ENCODE measurements at places on chromosomes 4 and X.

- no peak for DNase-seq
These were observed 100.1 kb downstream of the EIF4E start for GRCh38 chr4:98828801-98829200.

- DNase-seq: no peak
These were observed 52.1 kb downstream of the PSAPL1 start for GRCh38 chr4:7382634-7383014.

- DNase-seq: no peak
These were observed 109.2 kb upstream of the HS3ST1 start for GRCh38 chr4:11537846-11538245.

GRCh38 chrX:9130031-9130430, 96.1 kb upstream of the FAM9B start:
- no peak for DNase-seq

DNA sequence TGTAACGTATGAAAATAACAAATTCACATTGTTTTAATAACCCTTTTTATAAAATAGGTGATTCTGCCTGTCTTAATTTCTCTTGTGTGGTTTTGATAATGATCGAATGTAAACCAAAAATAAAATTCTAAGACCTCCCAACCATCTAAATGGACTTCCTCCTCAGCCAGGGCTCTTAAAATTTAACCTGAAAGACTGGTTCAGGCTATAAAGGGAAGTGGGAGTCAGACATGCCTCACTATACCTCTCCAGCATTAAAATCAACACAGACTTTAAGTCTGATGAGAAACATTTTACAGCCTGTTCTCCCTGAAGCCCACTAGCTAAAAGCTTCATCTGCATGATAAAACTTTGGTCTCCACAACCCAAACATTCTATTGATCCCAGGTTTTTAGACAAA, 97.6 kb upstream of the STIM2 start:
- no peak for DNase-seq

GRCh38 chrX:2316534-2316933, 184.2 kb downstream of the DHRSX start:
- DNase-seq: no peak

- peak; percentile 33 for DNase-seq
These were observed 87.8 kb downstream of the SH3KBP1 start for GRCh38 chrX:19799319-19800182.

GRCh38 chrX:39096599-39096998, 295.3 kb downstream of the MID1IP1 start:
- no peak for DNase-seq

DNA sequence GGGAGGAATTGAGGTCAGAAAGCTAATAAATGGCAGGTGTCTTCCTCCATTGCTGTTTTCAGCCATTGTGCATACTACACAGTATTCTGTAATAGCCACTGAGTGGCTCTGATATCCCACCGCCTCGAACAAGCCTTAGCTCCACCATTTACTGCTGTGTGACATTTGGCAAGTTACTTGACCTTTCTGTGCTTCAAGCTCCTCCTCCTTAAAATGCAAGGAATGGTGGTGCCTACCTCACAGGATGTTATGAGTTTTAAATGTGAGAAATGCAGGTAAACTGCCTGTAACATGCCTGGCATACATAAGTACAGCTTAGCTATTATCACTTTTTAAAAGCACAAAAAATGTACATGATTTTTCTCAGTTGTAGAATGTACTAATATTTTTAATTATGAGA, 421.0 kb downstream of the MAPK10 start:
- no peak for DNase-seq

DNA sequence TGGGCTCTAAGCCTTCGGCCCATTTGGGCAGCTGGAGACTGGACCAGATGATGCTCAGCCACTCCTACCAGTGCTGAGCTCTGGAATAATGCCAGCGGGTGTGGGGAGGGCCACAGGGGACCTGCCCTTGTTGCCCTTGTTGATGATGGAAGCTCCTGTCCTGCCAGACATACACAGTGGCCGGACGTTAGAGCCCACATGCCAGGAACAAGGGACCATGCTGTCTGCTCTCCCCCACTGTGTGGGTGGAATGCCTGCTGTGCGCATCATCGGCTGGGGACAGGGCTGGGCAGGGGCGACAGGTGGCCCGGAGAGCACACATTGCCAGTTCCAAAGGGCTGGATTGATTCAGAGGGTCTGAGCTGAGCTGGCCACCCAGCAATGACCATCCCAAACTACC, 2.0 kb downstream of the ABLIM2 start:
- no peak for DNase-seq

- no peak for DNase-seq
These were observed 153.6 kb downstream of the SOWAHB start for GRCh38 chr4:76744241-76744921.

- DNase-seq: no peak
These were observed 19.9 kb upstream of the TXK start for GRCh38 chr4:48153791-48154550.

DNA sequence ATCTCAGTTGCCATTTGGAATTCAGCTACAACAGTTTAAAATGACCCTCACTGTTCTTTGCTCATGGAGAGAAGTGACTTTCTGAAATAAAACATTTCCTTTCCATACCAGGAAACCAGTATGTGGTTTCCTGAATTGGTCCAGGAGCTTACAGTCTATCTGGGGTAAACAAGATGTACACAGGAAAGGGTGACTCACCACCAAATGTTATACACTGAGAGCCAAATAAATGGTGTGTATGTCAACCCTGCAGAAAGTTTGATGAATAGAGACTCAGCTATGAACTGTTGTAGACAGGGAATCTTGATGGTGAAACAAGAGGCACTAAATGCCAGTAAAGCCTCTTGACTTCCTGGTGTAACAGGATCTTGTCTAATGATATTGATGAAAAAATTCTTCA, 100.4 kb downstream of the HS6ST2 start:
- DNase-seq: no peak

All from NCI-H748 treated with DMSO at 0.1 percent for 48 hours (cell line).